Activated T-helper 1 cell treated with anti-CD3 and anti-CD28 coated beads, Interleukin-12 subunit alpha, Interleukin-12 subunit beta, Interleukin-2, Interleukin-4 antibody, amounts not matched to agents 30 ng/mL and 10 ng/mL and 1 ng/mL, durations not matched to agents 14 hours and 24 hours and 36 hours (primary cell): ENCODE measurements at places on chromosomes 13 and 19. TPM values are rescaled to one million over a fixed set of nuclear protein-coding genes. Genes with fewer than 3 reads are reported as not detected.

Gene FAM124A
- 0.67 and 0.91 TPM in 2 replicates for total RNA-seq

Gene PARP4
- total RNA-seq, result 41.3 and 41.9 TPM in 2 replicates

GRCh38 chr19:16750081-16750480, 30.4 kb downstream of the NWD1 start:
- no peak for DNase-seq
- H3K4me1 ChIP-seq, result no peaks in the 10 kb centered on the region
- no peak overlapping the region for H3K4me3 ChIP-seq
- no peaks in the 10 kb centered on the region for H3K36me3 ChIP-seq
- H3K27ac ChIP-seq, result no peak overlapping the region
- no peaks in the 10 kb centered on the region for H3K27me3 ChIP-seq

Gene ZFR2
- total RNA-seq, result 0.39 TPM in 1 of 2 replicates, not detected in the other

GRCh38 chr13:23105051-23105450, 75.7 kb upstream of the SGCG start:
- no peak overlapping the region for H3K4me3 ChIP-seq
- DNase-seq, result no peak
- H3K27me3 ChIP-seq, result no peaks in the 10 kb centered on the region
- H3K4me1 ChIP-seq, result no peaks in the 10 kb centered on the region
- H3K27ac ChIP-seq, result no peak overlapping the region
- H3K36me3 ChIP-seq, result no peaks in the 10 kb centered on the region

GRCh38 chr13:21347753-21348318, 111.3 kb downstream of the ZDHHC20 start:
- H3K4me1 ChIP-seq, result peaks cover 24% of the 10 kb centered on the region
- H3K4me3 ChIP-seq, result no peak overlapping the region
- H3K36me3 ChIP-seq, result no peaks in the 10 kb centered on the region
- H3K27me3 ChIP-seq, result no peaks in the 10 kb centered on the region

Gene UBA52
- total RNA-seq, result 1,472 and 1,500 TPM in 2 replicates
